ENCODE measurements at places on chromosomes 5 and 9.

DNA sequence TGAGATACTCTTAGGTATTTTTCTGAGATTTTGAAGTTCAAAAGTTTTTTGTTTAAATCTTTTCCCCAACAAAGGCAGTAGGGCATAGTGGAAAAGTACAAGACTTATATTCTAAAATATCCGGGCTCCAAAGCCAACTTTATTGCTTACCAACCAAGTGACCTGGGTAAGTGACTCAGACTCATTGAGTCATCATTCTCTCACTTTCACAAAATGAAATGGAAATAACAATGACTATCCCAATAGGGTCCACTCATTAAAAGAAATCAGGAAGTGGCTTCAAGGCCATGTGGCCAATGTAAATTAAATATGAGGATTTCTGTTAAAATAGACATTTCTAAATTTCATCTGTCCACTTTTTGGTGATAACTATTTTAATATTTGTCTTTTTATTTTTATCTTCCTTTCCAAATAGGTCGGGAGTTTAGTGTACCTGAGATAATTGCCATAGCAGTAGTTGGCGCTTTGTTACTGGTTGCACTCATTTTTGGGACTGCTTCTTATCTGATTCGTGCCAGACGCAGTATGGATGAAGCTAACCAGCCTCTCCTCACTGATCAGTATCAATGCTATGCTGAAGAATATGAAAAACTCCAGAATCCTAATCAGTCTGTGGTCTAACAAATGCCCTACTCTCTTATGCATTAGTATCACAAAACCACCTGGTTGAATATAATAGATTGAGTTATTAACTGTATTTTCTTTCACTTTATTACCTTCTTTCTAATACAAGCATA, 15.5 kb downstream of the TYRP1 start:
- DNase-seq = no peak

DNA sequence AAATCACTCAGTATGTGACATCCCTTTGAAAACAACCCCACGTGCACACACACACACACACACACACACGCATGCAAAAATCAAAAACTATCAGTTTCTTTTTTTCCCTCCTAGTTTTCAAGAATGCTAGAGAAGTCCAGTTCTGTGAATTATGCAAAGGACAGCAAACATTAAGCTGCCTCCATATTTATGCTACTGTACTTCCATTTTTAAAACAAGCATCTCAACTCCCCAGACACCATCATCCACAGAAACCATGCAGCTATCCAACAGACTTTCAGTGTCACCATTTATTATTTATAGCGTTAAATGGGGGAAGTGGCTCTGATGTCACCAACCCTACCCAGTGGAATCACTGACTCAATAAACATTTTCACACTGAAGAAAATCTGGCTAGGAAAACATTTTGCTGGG, 1.6 kb downstream of the FBXW11 start:
- no peak for DNase-seq

- DNase-seq = no peak
These were observed 11.2 kb downstream of the IRF1 start for GRCh38 chr5:132479111-132479951.

- no peak for DNase-seq
These were observed 11.7 kb downstream of the NSG2 start for GRCh38 chr5:174057206-174057605.

GRCh38 chr5:145543968-145544367, 291.2 kb downstream of the PRELID2 start:
- no peak for DNase-seq

DNA sequence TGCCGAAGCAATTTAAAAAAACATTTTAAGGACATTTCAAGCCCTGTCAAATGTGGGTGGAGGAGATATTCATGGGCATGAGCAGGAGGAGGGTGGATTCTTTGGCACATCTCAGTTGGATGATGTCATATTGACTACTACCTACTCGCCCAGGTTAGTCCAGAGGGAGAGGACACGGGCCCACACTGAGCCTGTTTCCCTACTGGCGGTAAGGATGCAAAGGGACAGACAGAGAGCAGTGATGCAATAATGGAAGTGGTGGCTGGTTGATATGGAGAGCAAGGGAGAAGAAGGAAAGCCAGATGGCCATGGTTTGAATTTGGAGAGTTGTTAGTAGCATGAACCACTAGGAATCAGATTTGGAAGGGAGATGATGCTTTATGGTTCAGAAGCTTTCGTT, 34.1 kb upstream of the PDE8B start:
- no peak for DNase-seq

DNA sequence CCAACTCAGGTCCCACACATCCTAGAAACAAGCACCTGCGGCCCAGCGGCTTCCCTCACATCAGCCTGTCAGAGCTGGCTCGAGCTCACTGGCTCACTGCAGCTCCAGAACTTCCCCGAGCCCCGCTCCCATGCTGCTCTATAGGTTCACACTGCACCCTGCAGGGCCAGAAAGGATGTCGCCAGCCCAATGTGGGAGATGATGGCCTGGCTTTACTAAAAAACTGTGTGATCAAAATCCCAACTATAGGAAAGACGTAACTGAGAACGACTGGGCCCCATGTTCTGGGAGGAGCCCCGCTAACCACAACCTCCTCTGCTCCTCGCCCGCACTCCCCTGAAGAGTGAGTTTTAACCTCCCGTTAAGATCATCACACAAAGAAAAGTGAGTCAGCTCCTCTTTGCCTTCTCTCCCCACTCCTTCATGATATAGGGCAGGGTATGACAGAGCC, 4.6 kb downstream of the SURF4 start:
- no peak for DNase-seq

- no peak for DNase-seq
These were observed 180.7 kb downstream of the KDM4C start for GRCh38 chr9:6938447-6938846.

GRCh38 chr5:92605591-92605990, 975.4 kb downstream of the NR2F1-AS1 start:
- no peak for DNase-seq

- DNase-seq = no peak
These were observed 34.9 kb upstream of the SYNPO start for GRCh38 chr5:150605546-150605945.

DNA sequence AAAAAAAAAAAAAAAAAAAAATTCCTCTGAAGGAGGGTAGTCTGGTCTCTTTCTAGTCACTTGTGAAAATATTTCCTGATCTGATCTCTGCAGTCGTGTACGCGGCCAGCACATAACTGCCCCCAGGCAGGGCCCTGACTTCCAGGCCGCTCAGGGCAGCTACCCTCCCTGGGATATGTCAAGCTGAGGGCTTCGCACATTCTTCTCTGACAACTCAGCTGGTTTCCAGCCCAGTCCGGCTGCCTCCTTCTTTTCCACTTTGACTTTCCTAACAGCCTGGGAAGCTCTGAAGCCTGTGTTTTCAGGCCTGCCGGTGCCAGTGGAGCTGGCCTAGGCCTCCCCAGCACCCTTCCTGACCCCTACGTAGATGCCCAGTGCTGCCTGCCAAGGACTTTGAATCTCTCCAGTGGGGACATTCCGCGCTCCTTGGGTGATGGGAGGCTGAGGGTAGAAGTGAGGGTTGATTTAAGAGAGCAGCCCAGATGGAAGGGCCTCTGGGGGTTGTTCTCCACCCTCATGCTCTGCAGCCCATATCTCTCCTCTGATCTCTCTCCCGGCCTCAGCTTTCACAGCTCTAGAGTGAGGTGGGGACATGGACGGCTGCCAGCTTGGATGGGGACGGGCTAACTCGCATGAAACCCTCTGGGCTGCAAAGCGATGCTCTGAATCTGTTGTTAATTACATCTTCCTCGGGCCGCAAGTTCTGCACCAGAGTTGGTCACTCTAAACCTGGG, 20.7 kb downstream of the COL5A1 start:
- no peak for DNase-seq

- DNase-seq = no peak
These were observed 323.3 kb downstream of the DMRT2 start for GRCh38 chr9:1373445-1373844.

- no peak for DNase-seq
These were observed 149.9 kb upstream of the RUSC2 start for GRCh38 chr9:35340046-35340445.

- no peak for DNase-seq
These were observed 35.5 kb downstream of the BICD2 start for GRCh38 chr9:92728831-92729734.

DNA sequence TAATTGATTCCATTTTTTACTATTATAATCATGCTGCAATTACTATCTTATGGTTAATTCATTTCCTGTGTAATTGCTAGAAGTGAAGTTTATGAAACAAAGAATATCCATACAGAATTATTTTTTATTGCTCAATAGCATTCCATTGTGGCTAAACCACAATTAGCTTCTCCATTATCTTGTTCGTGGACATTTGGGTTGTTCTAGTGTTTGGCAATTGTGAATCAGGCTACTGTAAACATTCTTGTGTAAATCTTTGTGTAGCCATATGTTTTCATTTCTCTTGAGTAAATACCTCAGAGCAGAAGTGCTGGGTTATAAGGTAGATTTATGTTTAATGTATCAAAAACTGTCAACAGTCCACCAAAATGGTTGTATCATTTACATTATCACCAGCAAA, 341.1 kb downstream of the MAT2B start:
- no peak for DNase-seq

GRCh38 chr5:111752426-111752965, 4.5 kb downstream of the NREP start:
- DNase-seq = no peak

DNA sequence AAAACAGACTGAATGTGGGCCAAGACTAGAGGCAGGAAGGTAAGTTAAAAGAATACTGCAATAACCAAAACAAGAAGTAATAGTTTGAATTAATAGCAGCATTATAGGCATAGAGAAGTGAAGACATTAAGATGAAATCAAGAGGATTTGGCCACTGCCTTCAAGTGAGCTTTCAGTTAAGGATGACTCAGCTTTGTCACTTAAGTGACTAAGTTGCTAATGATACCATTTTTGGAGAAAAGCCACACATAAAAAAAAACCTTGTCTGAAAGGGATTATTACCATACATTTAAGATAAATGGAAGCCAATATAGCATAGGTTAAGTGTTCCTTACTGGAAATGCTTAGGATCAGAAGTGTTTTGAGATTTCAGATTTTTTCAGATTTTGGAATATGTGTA, 57.0 kb downstream of the ECPAS start:
- no peak for DNase-seq

DNA sequence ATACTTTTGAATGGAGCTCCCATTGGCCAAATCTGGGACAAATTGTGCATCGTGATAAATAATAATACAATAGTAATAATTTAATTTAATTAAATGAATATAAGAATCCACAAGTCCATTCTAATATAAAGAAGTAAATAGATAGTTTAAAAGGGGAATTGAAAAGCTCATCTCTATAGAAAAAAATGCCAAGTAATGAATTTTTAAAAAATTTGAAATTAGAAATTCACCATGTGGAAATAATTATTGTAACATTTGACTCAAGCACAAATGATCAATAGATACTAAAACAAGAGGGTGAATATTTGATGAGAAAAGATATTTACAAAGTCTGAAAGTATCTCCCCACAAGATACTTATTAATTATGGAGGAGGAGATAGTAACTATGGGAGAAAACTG, 467.4 kb downstream of the CETN3 start:
- DNase-seq = no peak

DNA sequence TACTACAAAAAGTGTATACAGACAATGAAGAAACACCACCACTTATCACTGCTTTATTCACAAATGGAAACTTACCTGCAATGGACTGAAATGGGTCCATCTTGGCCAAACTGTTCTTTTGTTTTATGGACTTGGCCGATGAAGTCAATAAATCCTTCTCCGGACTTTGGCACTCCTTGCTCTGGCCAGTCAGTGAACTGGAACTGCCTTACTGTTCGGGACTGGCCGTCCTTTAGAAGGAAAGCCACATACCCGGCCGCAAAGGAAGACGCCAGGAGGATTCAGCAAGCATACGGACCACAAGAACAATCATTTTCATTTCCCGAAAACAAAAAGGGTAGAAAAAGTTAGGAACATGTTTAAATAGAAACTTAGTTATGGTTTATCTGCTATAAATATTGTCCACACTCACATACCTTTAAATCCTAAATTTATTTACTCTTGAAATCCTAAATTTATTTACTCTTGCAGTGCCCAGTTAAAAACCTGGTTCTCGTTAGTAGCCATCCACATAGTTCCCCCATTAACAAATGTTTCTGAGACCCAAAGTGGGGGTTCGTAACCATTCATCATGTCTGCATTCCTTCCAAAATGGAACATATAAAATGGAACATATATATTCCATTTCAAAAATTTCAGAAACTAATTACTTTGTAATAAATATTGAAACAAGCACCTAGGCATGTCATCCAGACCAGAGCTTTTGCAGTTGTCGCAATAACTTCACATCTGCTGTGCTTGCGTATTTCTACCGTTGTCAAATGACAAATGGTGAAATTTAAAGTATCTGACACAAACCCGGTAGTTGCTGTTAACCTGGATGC, 532.1 kb upstream of the DMAC1 start:
- no peak for DNase-seq

- no peak for DNase-seq
These were observed 5.1 kb upstream of the EGR1 start for GRCh38 chr5:138460032-138460693.

DNA sequence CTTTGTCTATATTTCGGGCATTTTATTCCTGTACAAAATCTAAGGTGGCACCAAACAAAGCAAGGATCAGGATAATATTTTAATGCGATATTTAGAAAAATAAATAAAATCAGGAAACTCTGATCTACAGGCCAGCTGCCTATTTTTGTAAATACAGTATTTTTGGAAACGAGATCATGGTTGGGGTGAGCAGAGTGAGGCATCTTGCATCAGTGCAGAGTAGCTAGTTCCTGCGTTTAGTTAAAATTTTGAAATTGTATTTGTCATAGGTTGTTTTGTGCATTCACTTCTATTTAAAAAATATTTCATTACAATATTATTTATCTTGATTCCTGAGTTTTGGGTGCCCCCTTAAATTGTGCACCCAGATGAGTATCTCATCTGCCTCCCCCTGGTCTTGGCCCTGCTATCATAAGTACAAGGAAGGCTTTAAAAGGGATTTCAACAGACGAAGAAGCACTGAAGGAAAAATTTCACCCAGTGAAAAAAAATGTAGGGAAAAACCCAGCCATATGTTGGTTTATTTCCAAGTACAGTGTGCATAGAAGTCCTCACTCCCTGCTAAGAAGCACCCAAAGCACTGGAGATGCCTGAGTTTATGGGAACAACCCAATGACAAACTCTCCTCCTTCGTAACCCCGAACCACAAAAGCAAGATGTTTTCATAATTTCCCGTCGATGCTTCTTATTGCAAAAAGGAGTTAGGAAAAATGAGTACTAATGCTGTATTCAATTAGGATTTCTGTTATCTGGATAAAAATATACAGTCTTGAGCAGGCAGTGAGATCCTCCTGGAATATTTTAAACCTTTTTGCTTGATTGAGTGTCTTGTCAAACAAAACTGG, 304.7 kb upstream of the CLINT1 start:
- no peak for DNase-seq

GRCh38 chr5:142783601-142784341, 13.6 kb downstream of the ARHGAP26 start:
- no peak for DNase-seq

All from stimulated activated CD8-positive, alpha-beta memory T cell treated with anti-CD3 and anti-CD28 coated beads, Interleukin-4, amount 100 ng/mL, for 1 hour (primary cell).